ENCODE measurements at places on chromosomes 7 and 10.

DNA sequence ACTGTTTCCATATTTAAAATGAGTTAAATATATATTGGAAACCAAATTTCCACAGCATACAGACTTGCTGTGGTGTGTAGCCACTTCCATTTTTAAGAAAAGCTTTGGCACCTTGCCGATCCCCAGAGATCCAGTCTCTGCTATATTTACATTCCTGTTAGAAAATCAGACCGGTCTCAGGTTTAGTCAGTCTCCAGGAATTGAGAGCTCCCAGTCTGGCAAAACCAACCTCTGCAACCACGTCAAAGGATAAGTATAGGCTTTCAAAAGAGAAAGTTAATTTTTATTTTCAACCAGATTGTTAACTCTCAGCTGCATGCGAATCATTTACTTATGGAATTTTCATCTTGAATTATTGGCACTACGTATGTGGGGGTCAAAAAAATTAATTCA lies 28.2 kb downstream of the PUS7 start:
- no peak for DNase-seq

- no peak for DNase-seq
Measured at GRCh38 chr10:123560301-123561140, 105.6 kb upstream of the GPR26 start.

DNA sequence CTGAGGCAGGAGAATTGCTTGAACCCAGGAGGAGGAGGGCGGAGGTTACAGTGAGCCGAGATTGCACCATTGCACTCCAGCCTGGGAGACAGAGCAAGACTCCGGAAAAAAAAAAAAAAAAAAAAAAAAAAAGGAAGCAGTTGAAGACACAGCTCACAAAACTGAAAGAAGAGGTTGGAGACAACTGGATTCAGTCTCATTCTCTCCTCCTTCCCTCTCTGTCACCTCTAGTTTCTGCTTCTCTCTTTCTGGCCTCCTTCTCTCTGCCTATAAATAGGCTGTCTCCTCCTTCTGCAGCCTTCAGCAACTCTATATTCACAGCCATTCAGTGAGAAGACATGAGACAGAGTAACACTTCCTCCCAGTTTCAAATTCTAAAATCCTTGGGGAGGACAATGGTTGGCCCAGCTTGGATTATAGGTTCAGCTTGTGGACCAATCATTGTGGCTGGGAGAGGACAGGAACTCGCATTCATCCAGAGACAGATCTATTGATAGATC lies 125.6 kb upstream of the HABP2 start:
- DNase-seq, result no peak

GRCh38 chr7:144102041-144102440 lies 7.3 kb upstream of the OR2A2 start:
- no peak for DNase-seq

- DNase-seq, result no peak
Measured at GRCh38 chr7:93569189-93569588, 5.3 kb downstream of the CALCR start.

DNA sequence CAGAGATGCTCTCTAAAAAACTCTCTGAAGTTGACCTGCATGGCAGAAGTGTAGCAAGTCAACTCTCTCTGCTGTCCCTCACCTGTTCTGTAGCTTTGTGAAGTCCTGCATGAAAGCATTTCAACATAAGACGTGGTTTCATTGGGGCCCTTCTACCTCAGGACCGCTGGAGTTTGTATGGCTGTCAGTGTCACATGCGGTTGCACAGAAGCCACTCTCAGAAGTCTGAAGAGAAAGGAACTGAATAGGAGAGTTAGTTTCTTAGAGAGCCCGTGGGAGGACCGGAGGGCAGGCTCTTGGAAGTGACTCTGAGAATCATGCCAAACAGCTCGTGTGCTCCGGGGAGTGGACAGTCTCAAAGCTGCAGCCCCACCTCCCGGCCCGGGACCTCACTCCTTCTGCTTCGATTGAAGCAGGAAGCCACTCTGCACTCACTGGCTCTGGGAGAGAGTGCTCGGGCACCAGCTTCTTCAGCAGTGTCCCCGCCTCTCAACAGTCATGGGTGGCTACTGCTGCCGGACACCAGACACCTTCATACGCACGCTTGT lies 486.7 kb downstream of the SDK1 start:
- DNase-seq, result no peak

DNA sequence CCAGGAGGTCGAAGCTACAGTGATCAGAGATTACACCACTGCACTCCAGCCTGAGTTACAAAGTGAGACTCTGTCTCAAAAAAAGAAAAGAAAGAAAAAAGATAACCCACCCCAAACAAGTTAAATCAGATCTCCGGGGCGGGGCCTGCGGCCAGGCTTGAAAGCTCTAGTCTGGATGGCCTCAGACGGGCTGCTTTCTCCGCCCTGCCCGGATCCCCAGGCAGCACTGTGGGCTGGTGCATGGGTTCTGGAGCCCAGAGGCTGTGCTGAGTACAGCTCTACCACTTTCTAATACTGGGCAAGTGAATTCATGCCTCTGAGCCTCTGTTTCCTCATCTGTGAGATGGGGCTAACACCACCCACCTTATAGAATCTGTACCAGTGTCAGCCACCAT lies 83.7 kb downstream of the ZMIZ1 start:
- no peak for DNase-seq

GRCh38 chr10:689121-689451 lies 382 bp downstream of the DIP2C start:
- no peak for DNase-seq

- DNase-seq, result no peak
Measured at GRCh38 chr7:102255501-102255900, 31.2 kb upstream of the SH2B2 start.

DNA sequence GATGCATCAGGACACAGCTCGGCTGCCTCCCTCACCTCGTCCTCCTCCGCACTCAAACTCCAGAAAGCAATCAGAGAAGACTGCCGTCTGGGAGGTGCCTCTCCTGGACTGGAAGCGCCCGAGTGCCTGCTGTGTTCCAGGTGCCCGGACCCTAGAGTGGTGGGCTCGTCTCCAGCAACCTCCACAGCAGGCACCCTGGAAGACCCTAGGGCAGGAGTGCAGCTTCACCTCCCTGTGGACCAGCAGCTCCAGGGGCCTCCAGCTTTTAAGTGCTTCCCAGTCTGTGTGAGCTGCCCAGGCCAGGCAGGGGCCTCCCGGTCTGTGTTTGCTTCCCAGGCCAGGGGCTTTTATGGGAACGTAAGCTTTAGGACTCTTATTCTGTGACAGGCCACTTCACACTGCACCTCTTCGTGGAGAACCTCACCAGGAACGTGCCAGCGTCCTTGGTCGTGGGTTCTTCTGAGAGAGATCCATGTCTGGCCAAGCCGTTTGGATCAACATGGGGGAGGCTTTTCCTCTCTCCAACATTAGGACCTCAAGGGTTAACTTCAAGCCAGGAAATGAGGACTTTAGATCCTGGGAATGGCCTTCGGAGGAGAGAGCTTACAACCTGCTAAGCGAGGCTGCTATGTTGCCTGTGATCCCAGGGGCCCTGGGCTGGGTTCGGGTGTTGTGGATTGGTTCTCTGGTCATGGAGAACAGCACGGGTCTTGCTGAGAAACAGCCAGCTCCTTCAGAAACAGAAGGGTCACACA lies 5.9 kb upstream of the PWWP2B start:
- DNase-seq, result no peak

- no peak for DNase-seq
Measured at GRCh38 chr10:97503406-97503805, 4.7 kb downstream of the UBTD1 start.

DNA sequence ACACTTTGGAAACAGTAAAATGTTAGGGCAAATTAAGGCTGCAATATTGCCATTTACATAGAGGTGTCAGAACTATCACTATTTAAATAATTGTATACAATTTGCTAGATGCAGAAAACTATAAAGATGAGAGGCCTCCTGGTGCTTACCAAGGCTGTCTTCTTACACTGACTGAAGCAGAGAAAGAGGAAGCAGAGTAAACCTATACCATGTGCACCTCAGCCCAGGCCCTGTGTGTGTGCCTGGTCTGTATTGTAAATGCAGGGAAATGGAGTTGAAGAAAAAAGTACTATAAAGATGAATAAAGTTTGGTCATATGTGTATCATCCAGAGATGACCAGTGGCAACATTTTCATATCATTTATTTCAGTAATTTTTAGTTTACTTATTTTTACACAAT lies 29.2 kb downstream of the ELMO1 start:
- no peak for DNase-seq

GRCh38 chr7:1884583-1885350 lies 214.7 kb downstream of the ELFN1 start:
- DNase-seq, result no peak
